ENCODE measurements at places on chromosomes 7 and 10.

DNA sequence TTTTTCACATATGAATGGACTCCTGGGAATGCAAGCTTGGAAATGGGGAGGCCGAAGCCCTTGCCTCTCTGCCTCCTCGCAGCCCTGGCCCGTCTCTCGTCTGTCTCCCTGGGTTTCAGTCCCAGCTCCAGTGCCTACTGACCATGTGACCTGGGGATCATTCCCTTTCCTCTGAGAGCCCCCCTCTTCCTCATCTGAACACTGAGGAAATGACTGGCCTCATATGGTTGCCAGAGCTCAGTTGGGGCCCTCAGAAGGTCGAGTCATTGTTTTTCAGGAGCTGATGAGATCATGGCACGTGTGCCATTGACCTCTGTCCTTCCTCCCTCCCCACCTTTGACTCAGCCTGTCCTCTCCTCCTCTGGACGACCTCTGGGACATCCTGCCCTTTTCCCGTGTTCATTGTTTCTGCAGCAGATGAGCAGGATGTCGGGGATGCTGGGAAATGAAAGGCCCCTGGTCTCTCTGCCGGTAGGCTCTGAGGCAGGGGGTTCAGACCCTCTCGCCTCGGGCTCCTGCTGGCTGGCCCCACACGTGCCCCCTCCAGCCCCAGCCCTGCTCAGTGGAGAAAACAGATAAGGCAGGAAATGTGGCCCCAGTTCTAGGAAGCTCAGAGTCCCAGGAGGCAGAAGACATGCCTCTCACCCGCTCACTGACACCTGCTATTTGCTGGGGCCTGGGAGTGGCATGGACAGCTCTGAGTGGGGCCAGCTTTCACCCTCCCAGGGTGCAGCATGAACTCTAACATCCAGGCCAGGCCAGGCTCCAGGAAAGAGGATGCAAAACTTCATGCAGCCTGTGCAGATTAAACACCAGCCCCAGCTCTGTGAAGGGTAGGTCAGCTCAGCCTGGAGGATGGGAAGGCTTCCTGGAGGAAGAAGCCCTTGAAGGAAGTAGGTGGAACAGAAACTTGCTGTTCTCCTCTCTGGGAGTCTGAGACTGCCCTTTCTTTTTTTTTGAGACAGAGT is 8.3 kb upstream of the PPP1R35 start:
- no peak for DNase-seq

GRCh38 chr10:77296534-77297392 is 340.8 kb downstream of the KCNMA1 start:
- DNase-seq, result no peak

- DNase-seq, result peak; percentile 68
These were observed 39.3 kb downstream of the FAS start for GRCh38 chr10:89029785-89030437.

DNA sequence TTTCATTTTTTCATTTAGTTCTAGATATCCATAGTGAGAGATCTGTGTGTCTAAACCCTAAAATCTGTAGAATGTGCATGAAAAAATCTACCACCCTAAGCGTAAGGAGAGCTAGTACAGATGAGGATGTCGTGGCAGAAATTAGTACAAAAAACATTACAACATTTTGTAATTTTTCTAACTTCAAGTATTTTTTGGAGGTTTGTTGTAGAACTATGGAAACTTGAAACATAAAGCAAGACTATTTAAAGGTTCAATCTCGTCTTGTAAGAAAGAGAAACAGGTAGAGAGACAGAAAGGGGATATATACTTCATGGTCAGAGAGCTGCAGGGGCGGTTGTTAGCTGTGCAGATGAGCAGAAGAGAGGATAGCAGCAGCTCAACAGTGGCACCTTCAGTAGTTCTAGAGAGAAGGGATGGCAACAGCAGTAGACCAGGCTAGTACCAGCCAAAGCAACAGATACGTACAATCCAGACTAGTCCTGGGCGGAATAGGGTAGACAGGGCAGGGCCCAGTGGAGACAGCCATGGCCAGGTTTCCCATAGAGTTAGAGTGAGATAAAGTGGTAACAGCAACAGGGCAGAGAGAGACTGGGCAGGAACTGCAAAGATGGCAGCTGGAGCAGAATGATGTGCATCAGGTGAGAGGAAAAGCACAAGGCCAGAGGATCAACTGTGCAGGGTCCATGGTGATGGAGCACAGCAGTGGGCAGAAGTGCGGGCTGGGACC is 145.2 kb downstream of the FRMD4A start:
- peak; percentile 38 for DNase-seq

DNA sequence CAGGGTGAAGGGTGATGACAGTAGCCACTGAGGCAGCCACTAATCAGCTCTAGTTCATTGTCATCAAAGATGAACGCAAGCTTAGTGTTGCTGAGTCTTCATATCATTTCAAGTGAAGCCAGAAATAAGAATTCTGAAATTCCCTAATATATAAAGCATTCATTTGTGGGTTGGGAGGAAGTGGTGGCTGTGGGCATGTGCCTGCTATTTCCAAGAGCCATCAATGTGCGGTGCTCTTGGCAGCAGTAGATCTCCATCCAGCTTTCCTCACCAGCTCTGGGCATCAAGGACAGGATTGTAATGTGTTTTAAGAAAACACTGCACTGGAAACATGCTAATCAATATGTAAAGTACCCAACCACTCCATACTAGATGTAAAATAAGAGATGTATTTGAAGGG is 202.5 kb upstream of the AHR start:
- no peak for DNase-seq

- no peak for DNase-seq
These were observed 26.1 kb downstream of the PLAC9 start for GRCh38 chr10:80158598-80159127.

DNA sequence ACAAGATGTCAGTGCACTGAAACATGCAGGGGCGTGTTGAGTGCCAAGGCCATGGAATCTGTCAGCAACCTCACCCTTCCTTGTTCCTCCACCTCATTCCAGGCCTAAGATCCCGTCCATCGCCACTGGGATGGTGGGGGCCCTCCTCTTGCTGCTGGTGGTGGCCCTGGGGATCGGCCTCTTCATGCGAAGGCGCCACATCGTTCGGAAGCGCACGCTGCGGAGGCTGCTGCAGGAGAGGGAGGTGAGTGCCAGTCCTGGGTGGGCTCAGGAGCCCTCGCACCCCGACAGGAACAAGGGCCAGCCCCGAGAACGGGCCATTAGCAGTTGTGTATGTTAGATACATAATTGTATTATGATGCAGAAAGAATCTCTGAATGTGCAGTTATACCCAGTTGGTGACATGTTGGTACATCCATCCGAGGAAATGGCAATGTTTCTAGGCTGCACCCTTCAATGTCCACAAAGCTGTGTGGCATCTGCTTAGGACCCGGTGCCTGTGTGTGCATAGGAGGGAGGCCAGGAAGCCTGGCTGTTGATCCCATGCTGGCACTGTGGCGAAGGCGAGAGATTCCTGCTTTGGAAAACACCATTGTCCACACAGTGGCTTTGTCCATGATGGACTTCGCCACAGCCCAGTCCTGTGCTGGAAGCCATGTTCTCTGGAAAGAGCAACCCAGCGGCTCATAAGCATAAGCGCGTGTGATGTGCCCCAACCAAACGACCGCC is 154.2 kb downstream of the EGFR start:
- DNase-seq, result no peak

DNA sequence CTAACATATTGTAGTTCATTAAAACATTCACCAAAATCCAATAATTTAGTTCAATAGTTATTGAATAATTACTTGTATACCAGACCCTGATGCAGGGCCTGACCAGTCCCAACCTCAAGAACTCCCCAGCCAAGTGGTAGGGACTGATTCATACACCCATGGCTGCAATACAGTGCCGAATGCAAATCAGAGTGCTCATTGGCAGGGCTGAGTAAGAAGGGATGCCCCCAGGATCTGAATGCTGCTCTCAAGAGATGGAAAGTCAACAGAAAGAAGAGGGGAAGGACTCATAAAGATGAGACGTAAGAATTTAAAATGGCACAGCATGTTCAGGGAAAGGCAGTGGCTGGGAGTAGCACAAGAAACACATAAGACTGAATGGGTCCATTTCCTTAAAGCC is 29.9 kb downstream of the ZNF438 start:
- DNase-seq, result no peak

DNA sequence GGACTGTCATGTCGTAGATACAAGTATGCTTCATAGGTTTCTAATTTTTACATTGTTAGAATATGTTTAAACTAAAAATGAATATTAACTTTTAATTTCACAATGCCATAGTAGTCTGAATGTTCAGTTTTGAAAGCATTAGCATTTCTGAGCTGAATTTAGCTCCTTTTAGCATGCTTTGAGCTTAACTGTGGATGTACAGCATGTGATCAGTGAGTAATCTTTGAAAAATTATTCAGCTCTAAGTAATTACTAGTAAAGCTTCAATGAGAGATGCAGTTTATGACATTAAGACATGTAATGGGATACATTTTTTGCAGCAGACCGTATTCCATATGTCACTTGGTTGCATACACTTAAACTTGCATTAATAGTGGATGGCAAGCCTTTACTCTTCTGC is 114.1 kb upstream of the WNT16 start:
- no peak for DNase-seq

GRCh38 chr10:71573562-71574518 is 145.7 kb downstream of the C10orf105 start:
- DNase-seq, result no peak

DNA sequence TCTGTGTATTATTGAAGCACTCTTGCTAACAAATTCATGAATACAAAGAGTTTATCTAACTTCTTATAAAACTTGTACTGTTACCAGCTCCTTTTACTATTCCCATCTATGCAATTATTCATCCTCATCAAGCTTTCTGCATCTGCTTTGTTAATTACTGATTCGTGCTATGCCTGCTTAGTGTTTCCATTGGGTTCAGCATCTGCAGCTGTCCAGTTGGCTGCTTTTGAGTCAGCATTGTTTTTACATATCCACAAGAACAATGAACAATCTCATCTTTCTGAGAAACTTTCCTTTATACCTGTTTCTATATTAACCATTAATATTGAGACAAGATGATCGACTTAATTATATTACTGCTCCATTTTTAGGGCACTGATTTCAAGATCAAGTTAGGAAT is 19.6 kb upstream of the ANLN start:
- DNase-seq, result no peak

GRCh38 chr10:92747600-92747999 is 57.8 kb downstream of the HHEX start:
- no peak for DNase-seq

DNA sequence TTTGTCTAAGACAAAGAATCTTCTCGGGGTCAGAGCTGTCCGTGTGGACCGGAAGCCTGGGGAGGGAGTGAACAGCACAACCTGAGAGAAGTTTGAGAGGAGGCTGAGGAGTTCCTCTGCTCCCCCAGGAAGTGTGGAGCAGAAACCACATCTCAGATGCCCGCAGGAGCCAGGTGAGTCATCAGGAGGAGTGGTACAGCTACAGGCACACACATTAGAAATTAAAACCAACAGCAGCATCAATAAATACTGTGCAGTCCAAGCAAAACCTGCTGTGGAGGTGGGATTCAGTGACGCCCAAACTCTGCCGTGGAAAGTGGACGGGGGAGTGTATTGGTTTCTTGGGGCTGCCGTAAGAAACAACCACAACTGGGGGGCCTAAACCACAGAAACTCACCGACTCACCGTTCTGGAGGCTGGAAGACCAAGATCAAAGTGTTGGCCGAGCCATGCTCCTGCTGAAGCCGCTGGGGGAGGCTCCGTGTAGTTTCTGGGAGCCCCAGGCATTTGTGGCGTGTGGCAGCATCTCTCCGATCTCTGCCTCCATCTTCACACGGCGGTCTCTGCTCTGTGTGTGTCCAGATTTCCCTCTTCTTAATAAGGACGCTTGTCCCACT is 31.2 kb upstream of the GARS1 start:
- no peak for DNase-seq

DNA sequence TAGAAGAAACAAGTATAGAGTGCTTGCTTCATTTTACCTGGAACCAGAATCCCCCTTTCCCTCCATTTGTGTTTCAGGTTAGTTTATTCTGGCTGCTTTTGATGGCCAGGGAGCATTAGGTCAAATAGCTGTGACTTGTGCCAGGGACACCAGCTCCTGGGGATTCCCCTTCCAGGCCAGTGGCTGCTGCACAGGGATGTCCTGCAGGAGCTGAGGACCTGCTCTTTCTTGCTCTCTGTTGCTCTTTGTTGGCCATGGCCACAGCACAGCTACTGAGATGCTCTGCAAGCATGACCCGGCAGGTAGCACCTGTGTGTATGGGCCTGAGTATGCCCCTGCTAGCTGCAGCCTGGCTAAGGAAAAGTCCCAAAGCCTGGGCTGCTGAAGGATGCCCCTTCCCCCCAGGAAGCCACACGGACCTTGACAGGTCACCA is 208.9 kb downstream of the EBF3 start:
- no peak for DNase-seq

- DNase-seq, result no peak
These were observed 24.2 kb downstream of the PILRA start for GRCh38 chr7:100397315-100398081.
